COR-L47 (cell line): ENCODE measurements at places on chromosomes 11 and 22.

- no peak for DNase-seq
Measured at GRCh38 chr11:9838229-9838628, 174.4 kb downstream of the SWAP70 start.

DNA sequence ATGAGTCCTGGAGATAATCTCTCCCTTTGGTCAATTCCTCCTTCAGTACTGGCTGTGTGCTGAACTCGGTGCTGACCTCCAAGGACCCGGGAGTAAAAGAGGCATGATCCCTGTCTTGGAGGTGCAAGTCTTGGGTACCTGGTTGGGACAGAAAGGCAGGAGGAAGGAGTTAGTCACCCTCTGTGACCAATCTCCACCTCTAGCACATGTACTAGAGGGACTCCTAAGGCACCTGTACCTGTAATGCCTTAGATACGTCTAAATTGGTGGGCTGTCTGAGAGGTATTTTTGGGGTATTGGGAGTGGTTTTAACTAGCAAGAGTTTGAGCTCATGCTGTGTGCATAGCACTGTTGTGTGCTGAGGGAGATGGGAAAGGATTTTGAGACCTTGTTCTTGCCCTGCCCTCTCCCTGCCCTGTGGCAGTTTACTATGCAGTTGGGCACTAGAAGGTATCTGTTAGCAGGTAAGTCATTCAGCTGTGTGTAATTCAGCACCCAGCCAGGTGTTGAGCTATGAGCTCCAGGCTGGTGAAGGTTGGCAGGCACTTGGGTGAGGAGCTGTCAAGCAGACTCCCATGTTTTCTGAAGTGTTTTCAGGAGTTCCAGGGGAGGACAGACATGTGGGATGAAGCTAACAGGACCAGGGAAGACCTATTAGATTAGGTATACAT lies 2.5 kb downstream of the PANX1 start:
- no peak for DNase-seq

DNA sequence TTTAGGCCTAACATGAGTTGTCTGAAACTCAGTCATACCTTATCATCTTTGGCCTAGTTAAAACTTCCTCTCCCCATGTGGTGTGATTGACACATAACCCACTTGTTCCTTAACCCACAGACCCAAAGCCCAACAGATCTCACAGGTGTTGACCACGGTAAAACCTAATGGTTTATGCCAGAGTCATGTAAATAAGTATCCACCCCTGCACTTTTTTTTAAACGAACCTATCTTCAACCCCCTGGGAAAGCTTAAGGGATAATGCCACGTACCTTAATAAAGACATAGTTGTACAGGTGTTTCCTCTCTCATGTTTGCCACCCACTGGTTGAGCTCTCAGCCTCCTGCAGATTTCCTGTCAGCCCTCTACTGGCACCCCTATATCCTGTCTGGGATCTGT lies 709.3 kb upstream of the CCDC179 start:
- DNase-seq: no peak

GRCh38 chr11:34308049-34308912 lies 49.5 kb downstream of the ABTB2 start:
- DNase-seq: no peak

GRCh38 chr11:69193629-69194028 lies 37.9 kb downstream of the SMIM38 start:
- no peak for DNase-seq

- no peak for DNase-seq
Measured at GRCh38 chr22:38468443-38469305, 778 bp downstream of the KDELR3 start.

DNA sequence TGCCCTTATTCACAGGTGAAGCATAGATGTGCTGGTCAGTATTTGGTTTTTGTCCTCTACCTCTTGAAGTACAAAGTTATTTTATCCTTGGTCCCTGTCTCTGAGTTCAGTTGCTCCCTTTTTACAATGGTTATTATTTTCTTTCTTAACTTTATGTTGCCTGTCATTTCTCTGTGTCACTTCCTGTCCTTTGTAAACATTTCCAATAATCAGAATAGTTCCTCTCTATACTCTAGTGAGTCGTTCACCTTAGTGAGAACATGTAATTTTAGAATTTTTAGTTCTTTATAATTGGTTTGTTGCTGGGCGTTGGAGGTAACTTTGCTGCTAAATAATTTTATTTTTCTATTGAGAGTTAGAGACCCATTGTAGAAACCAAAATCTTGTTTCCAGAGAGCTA lies 16.0 kb downstream of the CSTPP1 start:
- no peak for DNase-seq
